Cerebellar nuclear complex (tissue), 1 donor: ENCODE measurements at places on chromosomes 2 and 18.

GRCh38 chr2:38237311-38237710 is 139.8 kb downstream of the ATL2 start:
- DNase-seq: no peak

DNA sequence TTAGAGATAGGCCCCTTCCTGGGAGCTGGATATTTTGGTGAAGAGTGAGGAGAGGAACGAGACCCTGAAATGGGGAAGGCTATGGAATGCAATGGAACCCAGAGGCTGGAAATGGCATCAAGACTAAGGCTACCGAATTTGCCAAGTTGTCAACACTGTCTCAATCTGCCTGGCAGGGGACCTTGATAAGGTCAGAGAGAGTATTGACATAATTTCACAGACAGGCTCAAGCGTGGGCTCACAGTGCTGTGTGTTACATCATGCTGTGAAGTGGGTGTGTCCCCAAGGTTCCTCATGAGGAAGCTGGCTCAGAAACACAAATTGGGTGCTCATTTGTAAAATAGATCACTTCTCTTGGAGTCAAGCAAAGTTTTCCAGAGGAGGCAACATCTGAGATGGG is 51.8 kb upstream of the CYRIA start:
- no peak for DNase-seq

DNA sequence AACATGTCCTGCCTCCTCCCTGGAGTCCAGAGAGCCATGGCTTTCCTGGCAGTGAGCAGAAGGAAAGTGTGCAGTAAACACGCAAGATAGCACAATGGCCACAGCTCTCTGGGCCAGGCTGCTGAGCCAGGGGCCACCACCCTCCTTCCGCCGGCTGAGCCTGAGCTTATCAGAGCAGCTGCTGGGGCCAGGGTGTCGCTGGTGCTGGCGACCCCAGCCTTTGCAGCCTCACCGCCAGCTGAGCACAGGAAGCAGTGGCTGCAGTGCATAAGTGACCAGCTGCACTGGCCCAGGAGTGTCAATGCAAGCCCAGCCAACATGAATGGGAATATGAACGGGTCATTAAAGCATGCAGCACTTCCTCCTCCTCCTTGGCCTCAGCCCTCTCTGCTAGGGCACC is 172.0 kb downstream of the ZFP36L2 start:
- no peak for DNase-seq

DNA sequence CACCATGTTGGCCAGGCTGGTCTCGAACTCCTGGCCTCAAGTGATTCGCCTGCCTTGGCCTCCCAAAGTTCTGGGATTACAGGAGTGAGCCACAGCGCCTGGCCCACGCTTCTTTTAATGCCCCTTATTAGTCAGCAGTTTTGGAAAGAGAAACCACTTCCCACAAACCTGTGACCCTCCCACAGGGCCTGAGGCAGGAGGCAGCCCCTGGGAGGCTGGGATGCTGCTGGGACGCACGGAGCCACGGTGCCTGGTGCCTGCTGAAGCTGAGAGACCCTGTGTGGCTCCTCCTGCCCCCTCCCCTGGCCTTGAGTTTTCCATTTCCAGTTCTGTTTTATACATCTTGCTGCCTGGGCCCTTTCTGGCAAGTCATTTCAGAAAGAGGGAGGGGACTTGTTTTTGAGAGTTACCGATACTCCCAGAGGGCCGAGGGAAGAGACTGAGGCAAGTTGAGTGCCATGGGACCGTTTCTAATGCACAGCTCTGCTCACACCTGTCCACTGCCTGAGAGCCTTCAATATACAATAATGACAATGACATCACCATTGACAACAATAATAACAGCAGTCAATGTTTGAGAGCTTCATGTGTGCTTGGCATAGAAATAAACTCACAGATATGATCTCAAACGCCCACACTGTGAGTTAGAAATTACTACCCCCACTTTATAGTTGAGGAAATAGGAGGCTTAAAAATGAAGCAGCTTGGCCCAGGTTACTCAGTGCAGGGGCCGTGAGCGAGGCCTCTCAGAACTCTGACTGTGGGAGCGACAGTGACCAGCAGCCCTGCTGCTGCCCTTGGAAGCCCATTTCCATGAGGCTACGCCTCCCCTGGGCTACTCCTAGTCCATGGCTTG is 78.1 kb upstream of the YWHAQ start:
- no peak for DNase-seq

GRCh38 chr2:203164311-203164935 is 74.4 kb upstream of the CYP20A1 start:
- DNase-seq: no peak

- DNase-seq: no peak
These were observed 16.7 kb downstream of the ZNF638 start for GRCh38 chr2:71348302-71348701.

- DNase-seq: no peak
These were observed 261.6 kb downstream of the ASXL3 start for GRCh38 chr18:33839452-33840211.

- DNase-seq: no peak
These were observed 102.6 kb downstream of the MCFD2 start for GRCh38 chr2:46813020-46813415.

DNA sequence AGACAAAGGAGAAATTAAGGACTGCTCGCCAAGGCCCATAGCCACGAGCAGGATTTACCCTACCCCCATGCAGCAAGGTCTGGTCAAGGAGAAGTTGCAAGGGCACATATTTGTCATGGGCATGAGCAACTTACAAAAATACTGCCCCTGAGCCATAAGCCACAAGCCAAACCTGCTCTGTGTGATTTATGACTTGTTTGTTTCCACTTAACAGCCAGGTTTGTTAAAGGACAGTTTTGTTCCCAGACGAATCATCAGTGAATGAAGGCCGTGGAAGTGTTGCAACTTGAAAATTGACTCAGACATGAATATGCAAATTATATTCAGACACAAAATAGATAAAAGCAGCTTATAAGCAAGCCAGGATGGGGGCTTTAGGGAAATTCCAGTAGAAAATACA is 31.3 kb upstream of the EVA1A start:
- no peak for DNase-seq

GRCh38 chr18:60905699-60906098 is 427.5 kb upstream of the CDH20 start:
- no peak for DNase-seq

GRCh38 chr2:132896073-132896472 is 226.1 kb upstream of the LYPD1 start:
- no peak for DNase-seq

DNA sequence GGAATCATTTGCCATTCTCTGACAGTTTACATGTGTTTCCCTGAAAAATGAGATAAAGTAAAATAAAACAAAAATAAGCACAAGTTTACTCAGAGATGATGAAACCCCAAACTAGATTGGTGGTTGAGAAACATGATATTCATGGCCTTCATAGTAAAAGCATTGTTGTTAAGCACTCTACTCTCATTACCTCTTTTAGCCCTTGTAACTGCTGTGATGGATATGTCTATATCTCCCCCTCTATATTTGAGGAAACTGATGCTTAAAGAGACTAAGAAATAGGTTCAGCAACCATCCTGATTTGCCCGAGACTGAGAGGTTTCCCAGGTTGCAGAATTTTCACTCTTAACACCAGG is 33.9 kb upstream of the GALNT3 start:
- DNase-seq: no peak

DNA sequence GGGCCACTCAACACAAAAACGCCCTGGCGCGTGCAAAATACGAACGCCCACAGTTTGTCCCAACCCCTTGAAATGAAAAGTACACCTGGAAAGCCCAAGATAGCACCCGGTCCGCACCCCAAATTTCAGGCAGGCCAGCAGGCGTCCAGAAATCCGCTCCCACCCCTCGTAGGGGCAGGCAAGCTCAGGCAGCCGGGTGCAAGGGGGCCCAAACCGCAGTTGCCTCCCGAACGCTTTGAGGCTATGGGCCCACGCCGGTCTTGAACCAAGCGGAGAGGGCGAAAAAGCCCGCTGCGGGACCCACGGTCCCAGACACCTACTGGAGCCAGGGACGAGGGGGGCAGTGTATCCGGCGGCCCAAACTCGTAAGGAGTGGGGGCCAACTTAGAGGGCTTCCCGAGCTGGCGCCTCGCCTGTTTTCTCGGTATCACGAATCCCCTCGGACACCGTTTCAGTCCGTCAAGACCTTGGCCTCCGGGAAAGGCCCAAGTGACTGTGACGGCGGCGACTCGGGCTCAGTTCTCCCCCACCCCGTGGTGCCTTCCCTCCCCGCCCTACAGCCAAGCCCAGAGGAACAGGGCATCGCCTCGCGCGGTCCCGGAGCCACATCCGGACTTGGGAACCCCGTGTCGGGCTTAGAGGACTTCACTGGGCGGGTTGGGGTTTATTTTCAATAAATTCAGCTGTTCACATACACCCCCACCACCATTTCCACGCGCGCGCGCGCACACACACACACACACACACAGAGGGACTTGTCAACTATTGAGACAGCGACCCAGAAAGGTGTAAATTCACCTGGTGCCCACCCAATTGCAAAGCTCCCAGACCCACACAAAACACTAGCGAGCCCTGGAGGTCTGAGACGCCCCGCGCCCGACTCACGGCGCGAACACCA is 6.2 kb upstream of the SATB2 start:
- DNase-seq: no peak

- DNase-seq: no peak
These were observed 74.6 kb upstream of the GALNT5 start for GRCh38 chr2:157182834-157183396.

- DNase-seq: no peak
These were observed 66.9 kb upstream of the ZNG1B start for GRCh38 chr2:113370478-113371091.

GRCh38 chr2:149540138-149540537 is 47.4 kb downstream of the MMADHC start:
- DNase-seq: no peak

DNA sequence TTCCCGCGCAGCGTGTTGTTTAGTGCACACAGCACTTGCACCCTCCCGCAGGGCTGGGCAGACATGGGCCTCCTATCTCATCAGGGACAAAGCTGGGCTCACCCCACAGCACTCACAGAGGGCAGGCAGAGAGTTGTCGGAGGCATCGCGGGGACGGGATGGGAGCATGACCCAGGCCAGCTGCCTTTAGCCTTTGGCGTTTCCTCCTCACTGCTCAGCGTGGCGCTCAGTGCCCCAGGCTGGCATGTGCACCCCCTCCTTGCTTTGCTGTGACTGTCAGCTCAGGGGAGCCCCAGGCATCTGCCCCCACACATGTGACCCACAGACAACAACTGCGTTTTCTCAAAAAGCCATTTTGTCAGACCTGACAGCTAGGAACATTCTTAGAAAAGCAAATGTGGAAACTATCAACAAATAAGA is 101.1 kb downstream of the RNF144A start:
- no peak for DNase-seq

GRCh38 chr2:168798888-168799410 is 3.5 kb upstream of the NOSTRIN start:
- no peak for DNase-seq

DNA sequence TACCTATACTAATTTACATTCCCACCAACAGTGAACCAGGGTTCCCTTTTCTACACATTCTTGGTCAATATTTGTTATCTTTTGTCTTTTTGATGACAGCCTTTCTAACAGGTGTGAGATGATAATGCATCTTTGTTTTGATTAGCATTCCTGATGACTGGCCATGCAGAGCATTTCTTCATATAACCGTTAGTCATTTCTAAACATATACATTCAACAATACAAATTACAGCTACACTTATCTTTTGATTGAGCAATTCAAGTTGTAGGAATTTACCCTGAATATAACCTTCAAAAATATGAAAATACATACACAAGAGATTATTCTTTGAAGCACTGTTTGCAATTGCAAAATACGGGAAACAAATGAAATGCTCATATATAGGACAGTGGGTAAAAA is 94.9 kb downstream of the TMEM131 start:
- DNase-seq: no peak

DNA sequence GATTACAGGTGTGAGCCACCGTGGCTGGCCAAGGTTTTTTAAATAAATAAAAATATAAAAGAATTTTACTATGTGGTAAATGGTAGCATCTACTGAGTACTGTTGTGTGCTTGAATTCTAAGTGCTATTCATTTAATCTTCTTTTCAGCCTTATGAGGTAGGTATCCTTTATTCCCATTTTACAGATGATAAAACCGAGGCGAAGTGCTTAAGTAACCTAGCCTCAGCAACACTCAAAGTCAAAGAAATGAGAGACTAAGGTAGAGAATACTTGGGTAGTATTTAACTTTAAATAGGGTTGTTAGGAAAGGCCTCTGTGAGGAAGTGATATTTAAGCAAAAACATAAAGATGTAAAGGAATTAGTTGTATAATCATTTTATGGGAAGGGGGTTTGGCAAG is 5.7 kb upstream of the THOC1 start:
- DNase-seq: no peak

DNA sequence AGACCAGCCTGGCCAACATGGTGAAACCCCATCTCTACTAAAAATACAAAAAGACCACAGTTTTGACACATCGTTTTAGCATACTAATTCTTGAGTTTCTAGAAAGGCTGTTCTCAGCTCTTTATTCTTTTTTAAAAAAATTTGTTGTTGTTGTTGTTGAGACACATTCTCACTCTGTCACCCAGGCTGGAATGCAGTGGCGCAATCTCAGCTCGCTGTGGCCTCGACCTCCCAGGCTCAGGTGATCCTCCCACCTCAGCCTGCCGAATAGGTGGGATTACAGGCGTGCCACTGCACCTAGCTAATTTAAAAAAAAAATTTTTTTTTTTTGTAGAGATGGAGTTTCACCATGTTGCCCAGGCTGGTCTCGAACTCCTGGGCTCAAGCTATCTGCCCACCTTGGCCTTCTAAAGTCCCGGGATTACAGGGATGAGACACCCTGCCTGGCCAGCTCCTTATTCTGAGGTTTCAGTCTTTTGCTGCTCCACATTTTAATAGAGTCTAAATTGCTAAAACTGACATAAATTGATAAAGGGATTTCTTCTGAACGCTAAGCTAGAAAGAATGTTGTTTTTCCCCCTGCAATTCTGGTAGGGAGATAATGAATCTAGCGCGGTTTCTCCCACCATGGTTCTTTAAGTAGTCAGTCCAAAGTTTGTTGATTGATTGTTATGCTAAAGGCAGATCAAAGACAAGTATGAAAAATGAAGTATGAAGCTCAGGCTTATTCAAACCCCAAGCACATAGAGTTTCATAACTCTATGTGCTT is 32.6 kb upstream of the CABLES1 start:
- DNase-seq: no peak

DNA sequence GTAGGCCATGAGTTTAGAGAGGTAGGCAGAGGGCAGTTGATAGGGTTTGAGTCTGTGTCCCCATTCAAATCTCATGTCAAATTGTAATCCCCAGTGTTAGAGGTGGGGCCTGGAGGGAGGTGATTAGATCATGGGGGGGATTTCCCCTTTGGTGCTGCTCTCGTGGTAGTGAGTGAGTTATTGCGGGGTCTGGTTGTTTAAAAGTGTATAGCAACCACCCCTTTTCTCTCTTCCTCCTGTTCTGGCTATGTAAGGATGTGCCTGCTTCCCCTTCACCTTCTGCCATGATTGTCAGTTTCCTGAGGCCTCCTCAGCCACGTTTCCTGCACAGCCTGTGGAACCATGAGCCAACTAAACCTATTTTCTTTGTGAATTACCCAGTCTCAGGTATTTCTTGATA is 25.5 kb downstream of the MARCHF4 start:
- DNase-seq: no peak
